DND-41 (cell line): ENCODE measurements at places on chromosomes 7 and 10.
A peak's percentile ranks its signal among the peaks of the same experiment; 100 is the strongest.

GRCh38 chr7:114688443-114689055 lies 233.3 kb upstream of the MDFIC start:
- DNase-seq: no peak

GRCh38 chr7:141074162-141074991 lies 513 bp downstream of the TMEM178B start:
- DNase-seq: no peak

- no peak for DNase-seq
These were observed 34.5 kb upstream of the DIP2C start for GRCh38 chr10:723973-724372.

GRCh38 chr7:105787793-105788192 lies 88.6 kb downstream of the ATXN7L1 start:
- no peak for DNase-seq

- DNase-seq: no peak
These were observed 976 bp upstream of the H2BK1 start for GRCh38 chr7:151211155-151211772.

GRCh38 chr7:68857571-68857970 lies 740.7 kb upstream of the AUTS2 start:
- DNase-seq: no peak

DNA sequence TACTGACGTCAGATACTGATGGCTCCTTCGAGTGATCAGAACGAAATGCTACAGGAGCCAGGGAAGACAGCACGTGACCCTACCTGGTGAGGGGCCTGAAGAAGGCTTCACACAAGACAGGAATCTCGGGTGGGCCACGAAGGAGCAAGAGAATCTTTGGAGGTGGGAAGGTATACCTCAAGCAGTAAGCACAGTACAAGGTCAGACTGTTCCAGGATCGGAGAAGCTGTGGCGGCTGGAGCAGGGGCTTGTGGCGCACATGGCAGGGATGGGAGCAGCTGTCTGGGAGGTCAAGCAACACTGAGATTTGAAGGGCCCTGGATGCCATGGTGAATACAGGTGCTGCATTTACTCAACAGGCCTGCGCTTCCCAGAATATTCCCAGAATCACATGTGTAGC lies 45.4 kb downstream of the C10orf143 start:
- no peak for DNase-seq

GRCh38 chr7:55962014-55962413 lies 2.4 kb upstream of the NIPSNAP2 start:
- no peak for DNase-seq

DNA sequence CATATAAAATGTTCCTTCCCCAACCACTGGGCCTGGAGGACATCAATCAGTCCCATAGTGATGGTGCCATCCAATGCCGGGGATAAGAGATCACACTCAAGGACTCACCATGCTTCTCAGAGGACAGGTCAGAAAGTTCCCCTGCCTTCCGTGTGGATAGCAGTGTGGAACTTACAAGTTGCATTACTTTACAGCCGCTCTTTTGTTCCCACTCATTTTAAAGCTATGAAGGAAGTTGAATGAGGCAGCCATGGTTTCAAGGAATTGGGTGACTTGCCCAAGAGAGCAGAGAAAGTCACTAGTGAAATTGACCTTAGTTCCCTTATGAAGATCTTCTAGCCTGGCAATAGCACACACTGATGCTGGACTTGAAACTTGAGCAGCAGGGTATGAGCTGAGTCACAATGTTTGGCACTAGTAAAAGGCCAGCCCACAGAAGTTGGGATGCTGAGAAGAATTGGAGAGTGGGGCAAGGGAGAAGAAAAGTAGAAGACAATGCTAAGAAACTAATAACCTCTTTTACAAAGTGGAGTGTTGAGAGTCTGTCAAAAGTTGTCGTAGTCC lies 78.7 kb downstream of the CXCL12 start:
- DNase-seq: no peak

GRCh38 chr7:112587504-112587903 lies 106.7 kb downstream of the LSMEM1 start:
- DNase-seq: no peak

- DNase-seq: no peak
These were observed 224.5 kb upstream of the SP8 start for GRCh38 chr7:21011153-21011552.

- DNase-seq: peak; percentile 49
These were observed 455 bp downstream of the CUL2 start for GRCh38 chr10:35089611-35090161.

DNA sequence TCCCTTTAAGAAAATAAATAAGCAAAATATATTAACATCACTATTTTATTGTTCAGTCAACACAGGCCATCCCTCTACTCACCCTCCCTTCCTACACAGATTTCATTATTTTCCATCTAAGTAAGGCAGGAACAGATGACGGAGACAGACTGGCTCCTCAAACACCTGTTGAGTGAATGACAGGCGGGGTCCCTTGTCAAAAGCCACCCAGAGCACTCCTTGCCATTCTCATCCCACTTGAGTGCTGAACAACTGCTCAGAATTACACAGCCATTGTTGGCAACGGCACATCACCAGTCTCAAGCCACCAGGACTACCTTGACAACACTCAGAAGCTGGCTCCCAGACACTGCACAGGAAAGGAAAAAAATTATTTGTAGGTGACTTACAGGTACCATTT lies 3.3 kb downstream of the GRB10 start:
- no peak for DNase-seq

GRCh38 chr7:138951953-138952352 lies 29.2 kb downstream of the KIAA1549 start:
- no peak for DNase-seq

DNA sequence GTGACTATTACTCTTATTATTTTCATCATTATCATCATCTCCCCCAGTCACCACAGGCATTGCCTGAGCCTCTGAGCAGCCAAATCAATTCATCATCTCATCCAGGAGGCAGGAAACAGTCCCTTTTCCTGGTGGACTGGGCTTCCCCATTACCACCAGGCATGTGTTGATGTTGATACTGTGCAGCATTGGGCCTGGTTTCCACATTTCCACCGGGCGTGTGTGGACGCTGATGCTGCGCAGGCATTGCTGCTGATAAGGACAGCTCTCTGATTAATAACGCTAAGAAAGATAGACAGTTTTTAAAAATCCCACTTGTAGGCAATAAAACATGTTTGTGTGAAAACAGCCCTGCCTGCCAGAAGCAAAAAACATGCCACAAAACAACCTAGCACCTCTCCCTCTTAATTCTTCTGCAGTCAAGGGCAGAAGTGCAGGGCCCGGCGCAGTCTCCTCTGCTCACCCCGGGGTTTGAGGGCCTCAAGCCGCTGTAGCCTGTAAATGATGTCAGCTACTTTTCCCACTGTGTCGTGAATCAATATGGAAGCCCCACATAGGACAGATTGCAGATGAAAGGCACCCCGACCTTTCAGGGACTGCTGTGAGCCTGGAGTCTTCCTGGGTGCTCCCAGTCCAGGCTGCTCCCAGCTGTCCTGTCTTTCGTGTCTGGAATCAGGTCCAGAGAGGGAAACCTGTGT lies 216.0 kb downstream of the WDR37 start:
- DNase-seq: no peak

- DNase-seq: no peak
These were observed 42.2 kb downstream of the CH25H start for GRCh38 chr10:89164920-89165319.

- no peak for DNase-seq
These were observed 32.6 kb downstream of the STRIP2 start for GRCh38 chr7:129466796-129467195.

DNA sequence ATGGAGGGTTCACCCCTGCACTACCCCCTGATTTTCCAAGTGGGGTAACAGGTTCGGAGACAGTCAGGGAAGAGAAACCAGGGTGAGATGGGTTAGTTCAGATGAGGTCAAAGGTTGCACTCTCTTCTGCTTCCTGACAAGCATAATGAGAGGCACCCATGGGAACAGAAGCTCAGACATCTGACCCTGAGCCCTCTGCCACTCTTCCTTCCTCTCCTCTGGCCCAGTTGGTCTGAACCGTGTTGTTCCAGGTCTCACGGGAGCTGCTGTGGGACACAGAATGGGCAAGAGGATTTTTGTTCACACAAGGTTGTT lies 38.4 kb downstream of the DNAJB12 start:
- DNase-seq: no peak

GRCh38 chr10:132714096-132714985 lies 71.6 kb downstream of the NKX6-2 start:
- no peak for DNase-seq

GRCh38 chr7:152341039-152341913 lies 94.5 kb downstream of the KMT2C start:
- DNase-seq: no peak

- no peak for DNase-seq
These were observed 83.6 kb upstream of the LRRC4 start for GRCh38 chr7:128114806-128115205.

- DNase-seq: no peak
These were observed 64.9 kb downstream of the TBXAS1 start for GRCh38 chr7:139893999-139894398.

- no peak for DNase-seq
These were observed 1.6 kb downstream of the DOCK1 start for GRCh38 chr10:126906704-126907422.

DNA sequence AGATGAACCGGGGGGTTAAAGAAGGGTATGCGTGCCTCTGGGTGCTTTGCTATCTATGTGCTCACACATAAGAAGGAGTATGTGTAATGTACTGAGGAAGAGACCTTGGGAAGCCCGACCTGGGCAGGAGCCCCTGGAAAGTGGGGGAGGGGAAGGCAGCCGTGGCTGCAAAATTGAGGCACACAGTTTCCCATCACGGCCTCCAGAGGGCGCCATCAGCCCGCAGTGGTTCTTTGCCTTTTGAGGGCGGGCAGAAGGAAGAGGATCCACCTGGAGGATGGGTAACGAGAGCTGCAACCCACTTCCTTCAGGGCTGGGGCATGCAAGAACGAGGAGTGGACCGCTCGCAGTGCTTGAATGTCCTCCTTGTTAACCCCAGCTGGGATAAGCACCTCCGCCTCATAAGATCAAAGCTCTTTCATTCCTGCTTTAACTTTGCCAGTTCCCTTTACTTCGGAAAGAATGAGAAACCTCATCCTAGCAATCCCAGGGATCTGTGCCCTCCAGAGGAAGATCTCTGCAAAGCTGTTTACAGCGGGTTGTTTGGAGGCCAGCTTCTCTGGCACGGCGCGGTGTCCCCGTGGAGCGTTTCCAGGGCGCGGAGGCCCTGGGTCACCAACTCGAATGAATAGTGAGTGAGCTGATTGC lies 77.9 kb downstream of the PCGF5 start:
- peak; percentile 89 for DNase-seq

DNA sequence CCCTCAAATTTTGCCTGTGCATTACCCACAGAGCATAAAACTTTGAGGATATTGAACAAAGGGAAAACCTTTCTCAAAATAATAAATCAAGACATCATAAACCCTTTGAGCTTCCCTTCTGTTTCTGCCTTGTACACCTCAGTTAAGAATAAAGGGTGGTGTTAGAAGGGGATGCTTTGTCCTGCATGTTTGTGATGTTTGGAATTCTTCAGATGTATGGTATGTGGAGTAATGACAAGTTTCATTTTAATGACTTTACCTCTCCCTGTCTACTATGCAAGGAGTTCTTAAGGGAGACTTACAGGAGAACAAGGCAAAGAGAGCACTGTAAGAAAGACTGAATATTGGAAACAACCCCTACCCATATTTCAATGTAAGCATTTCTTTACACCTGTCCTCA lies 99.2 kb downstream of the HECW1 start:
- no peak for DNase-seq

GRCh38 chr10:5360318-5360915 lies 4.3 kb upstream of the UCN3 start:
- DNase-seq: no peak

GRCh38 chr10:33660329-33660728 lies 325.9 kb upstream of the NRP1 start:
- DNase-seq: no peak

GRCh38 chr7:81574723-81575326 lies 195.0 kb downstream of the HGF start:
- DNase-seq: no peak

- no peak for DNase-seq
These were observed 11.7 kb upstream of the WAPL start for GRCh38 chr10:86533328-86533727.

GRCh38 chr7:49692516-49692915 lies 80.9 kb upstream of the VWC2 start:
- no peak for DNase-seq

- no peak for DNase-seq
These were observed 1.2 kb downstream of the NUB1 start for GRCh38 chr7:151342811-151343210.
